ENCODE measurements at places on chromosomes 3 and 15. TPM values are rescaled to one million over a fixed set of nuclear protein-coding genes. Genes with fewer than 3 reads are reported as not detected.

Gene CHRNA5
- total RNA-seq = 2.0 TPM

Gene SLC35A5
- total RNA-seq = 42.6 TPM

Gene ACKR4
- 2.0 TPM for total RNA-seq

Gene ZNF774
- total RNA-seq = 0.51 TPM

Gene XRN1
- total RNA-seq = 74.3 TPM

Gene GOLGA6L9
- total RNA-seq = 6.6 TPM

GRCh38 chr15:41939986-41940385 is 32.4 kb downstream of the EHD4 start:
- DNase-seq = no peak

DNA sequence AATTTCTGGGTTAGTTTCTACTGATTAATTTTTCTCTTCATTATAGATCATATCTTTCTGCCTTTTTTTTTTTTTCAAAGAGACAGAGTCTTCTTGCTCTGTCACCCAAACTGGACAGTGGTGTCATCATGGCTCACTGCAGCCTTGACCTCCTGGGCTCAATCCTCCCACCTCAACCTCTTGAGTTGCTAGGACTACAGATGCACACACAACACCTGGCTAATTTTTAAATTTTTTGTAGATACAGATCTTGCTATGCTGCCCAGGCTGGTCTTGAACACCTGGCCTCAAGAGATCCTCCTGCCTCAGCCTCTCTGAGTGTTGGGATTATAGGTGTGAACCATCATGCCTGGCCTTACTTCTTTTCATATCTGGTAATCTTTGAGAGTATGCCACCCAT is 73.3 kb upstream of the SLCO2A1 start:
- no peak for DNase-seq

- DNase-seq = no peak
Observed at GRCh38 chr3:157501863-157502262, 1.4 kb downstream of the VEPH1 start.

DNA sequence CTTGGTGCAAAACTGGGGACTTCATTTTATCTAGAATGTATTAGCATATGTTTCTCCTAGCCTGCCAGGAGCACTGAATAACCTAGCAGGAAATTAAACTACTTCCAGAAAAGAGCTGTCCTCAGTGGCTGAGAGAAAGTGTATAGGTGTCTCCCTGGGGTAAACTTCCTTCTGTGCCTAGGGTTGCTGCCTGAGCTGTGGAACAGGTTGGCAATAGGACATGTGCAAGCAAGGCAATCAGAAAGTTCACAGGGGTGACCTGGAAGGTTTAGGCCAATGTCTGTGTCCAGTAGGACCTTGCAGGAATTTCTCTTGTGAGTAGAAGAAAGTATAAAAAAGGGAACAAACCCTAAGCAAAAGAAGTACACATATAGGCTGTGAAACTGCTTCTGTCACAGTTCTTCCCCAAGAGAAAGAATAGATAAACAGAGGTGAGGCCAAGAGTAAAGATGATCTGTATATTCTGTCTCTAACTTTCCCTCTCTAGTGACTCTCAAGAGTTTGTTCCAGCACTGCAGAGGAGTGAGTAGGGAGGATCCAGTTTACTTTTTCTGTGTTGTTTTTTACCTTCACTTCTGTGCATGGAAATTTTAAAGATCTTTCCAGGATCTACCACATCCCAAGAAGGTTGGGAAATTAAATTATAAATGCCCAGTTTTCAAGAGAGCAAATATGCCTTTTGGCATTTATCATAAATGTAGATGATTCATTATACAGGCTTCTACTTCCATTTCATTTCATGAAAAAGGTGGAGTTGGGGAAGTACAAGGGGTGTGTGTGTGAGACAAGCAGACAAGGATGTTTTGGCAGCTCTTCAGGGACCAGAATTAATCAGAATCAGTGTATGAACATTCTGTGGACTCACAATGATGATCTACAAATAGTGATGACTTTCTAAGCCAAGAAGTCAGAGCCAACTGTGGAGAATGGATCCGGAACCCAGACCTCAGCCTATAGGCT is 155.2 kb downstream of the RBPMS2 start:
- DNase-seq = no peak

GRCh38 chr15:45995800-45996199 is 361.0 kb downstream of the SQOR start:
- no peak for DNase-seq

DNA sequence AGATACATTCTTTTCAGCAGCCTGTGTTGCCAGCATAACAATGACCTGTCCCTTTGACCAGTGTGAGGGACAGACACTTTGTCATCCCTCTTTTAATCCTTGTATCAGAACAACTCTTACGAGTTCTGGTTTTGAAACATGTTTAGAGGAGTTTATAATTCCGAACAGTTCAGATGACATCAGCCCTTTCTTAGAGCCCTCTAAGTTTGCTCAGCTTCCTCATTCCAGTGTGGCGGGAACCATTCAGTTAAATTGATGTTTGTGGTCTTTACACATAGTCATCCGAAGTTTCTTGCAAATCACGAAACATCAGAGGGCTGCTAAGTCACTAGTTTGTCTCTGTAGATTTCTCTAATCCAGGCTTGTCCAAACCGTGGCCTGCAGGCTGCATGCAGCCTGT is 102.5 kb downstream of the AKAP13 start:
- DNase-seq = no peak

GRCh38 chr3:124526601-124527000 is 203.7 kb upstream of the UMPS start:
- no peak for DNase-seq

DNA sequence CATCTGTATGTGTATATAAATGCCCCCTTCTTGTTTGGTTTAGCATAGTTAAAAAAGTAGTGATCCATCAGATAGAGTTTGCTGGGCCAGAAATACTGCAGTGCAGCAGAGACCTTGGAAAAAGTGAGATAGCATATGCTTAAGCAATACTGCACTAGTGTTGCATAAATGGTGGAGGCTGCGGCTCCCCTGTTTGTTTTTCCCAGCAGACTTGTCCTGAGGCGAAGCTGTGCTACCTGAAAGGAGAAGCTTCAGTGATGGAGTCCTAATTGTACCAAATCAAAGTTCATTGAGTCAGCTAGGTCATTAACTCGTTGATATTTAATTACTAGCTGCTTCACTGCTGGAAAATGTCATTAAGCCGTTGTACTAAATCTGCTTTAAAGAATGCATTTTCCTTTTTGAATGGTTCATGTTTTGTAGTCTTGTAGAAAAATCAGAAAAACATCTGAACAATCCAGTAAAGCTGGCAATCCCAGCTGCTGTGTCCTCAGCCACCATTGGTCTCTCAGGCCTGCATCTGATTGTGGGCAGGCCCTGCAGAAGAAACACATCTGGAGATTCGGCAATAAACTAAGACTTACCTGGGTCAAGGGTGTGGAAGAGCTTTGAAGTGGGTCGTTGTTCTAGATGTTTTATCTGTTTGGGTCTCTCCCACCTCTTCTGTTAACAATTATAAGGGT is 169.6 kb downstream of the B3GALNT1 start:
- no peak for DNase-seq

GRCh38 chr3:72102112-72102616 is 317.2 kb upstream of the PROK2 start:
- no peak for DNase-seq

DNA sequence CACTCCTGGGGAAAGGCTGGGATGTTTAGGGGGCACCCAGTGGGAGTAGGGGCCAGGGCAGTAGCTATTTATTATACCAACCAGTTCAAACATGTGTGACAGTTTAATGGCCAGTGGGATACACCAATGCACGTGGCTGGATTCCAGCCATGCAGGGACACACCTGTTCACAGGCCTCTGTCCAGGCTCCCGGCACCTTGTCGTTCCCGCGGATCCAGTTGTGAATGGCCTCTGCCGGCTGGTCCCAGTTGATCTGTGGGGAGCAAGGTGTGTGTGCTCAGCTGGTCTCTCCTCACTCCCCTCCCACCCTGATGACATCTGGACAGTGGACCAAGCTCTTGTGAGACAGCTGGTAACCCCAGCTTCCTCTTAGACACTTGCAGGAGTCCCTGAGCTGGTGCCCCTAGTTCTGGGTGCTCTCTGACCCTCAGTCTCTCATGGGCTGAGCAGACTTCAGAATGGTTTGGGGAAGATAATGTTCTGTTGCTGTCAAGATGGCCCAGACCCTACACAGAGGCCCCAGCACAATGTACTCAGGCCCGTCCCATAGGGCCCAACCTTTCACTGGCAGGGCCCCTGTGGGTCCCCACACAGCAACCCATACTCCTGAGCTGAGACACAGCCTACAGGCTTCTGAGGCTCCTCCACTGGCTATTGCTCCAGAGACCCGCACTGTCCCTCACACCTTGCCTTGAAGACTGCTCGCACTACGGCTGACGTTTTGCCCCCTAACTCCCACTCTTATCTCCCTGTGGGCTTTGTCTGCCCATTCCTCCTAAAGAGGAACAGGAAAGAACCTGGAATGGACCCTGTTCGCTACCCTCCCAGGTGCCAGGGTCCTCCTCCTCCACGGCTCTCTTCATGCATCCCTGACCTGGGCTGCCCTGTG is 25.8 kb downstream of the ALDH1L1 start:
- DNase-seq = no peak

DNA sequence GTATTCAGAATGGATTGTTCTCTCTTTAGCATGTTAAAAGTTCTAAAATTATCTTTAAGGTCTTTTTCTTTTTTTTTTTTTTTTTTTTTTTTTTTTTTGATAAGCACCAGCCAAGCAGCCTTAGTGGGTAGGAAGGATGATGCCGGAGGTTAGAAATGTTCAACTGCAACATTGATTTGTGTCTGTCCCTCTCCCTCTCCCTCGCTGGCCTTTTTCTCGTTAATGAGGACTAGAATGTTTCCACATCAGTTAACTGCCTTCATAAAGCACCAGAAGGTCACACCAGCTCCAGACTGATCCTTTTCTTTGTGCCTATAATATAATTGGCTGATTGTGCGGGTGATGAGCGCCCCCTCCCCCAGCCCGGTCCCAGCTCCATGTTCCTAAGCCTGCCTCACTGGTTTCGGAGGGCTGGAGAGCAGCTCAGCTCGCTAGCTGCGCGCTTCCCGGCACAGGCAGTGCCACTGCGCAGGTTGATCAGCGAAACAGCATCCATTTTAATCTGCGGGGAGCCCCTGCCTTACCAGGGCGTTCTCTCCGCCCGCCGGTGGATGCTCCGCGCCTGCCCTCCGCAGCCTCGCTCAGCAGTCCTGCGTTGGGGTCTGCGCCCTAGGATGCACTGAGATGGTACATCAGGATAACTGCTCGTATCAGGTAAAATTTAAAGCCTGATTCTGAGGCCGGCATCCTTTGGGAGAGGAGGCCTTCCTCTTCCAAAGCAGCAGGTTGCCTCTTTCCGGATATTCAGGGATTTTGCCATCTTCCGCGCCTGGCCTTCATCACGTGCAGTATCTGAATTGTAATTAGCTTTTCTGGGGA is 148.9 kb upstream of the IL12A start:
- DNase-seq = peak; percentile 31

DNA sequence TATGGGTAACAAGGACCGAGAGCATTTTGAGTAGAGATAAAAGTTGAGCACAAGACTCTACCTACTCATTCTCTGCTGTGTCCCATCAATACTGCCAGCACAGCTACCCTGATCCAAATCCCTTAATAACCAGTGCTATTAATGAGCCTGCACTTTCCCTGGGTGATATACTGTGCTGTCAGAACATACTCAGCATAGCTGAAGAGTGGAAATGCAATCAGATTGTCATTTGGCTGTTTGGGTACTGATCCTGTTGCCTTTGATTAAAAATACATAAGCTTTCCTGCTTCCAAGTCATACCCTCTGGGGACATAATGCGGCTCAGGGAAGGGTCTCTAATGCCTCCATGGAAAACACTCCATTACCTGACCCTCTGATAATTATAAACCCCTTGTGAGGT is 917.5 kb downstream of the SQOR start:
- DNase-seq = no peak

DNA sequence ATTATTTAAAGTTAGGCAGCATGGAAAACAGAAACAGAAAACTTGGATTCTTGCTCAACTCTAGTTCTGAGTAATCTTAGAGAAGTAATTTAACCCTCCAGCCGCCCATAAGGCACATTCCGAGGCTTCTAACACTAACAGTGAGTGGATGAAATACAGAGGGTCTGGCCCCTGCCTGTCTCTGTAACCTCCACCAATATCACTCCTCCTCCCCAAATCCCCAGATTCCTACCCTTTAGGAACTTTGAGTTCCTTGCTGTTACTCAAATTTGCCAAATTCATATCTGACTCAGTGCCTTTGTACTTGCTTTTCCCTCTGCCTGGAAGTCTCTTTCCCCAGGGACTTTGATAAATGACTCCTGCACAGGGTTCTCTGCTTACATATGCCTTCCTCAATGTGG is 112.5 kb upstream of the TGFBR2 start:
- DNase-seq = peak; percentile 49

GRCh38 chr3:13051066-13051465 is 22.2 kb downstream of the IQSEC1 start:
- DNase-seq = no peak

- DNase-seq = no peak
Observed at GRCh38 chr3:196920733-196921132, 21.6 kb downstream of the NCBP2 start.

- DNase-seq = no peak
Observed at GRCh38 chr3:124391774-124392173, 338.5 kb upstream of the UMPS start.

DNA sequence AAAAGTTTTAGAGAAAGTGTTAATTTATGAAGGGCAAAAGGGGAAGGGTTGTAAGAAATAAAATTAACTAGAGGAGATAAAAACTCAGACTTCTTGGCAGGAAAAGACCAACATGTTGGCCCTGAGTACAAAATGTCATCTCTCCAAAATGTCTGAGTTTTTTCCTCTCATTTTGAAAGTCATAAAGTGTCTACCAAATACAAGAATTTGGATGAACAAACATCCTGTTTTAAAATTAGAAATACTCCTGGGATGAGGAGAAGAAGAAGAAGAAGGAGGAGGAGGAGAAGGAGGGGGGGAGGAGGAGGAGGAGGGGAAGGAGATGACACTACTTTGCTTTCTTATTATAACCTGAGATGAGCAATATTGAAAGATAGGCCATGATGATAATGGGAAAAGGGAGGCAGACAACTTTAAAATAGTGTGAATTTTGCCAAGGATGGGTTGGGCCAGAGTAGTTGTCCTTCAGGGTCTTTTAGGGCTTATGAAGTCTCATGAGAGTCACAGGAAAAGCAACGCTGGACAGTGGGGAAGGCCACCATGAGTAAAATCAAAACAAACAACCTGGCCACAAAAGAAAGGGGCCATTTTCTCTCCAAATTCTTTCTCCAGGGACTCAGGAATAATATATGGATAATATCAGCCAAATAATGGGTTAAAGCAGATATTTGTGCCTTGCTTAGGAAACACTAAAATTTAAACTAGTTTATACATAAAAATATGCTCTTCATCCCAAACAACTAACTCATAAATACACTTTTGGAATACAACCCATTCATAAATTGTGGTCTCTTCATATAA is 632.9 kb downstream of the EPHA3 start:
- DNase-seq = no peak
